Fibroblast of upper back skin (primary cell): ENCODE measurements at places on chromosomes 3 and 15.
A peak's percentile ranks its signal among the peaks of the same experiment; 100 is the strongest.

- DNase-seq, result no peak
These were observed 22.7 kb upstream of the ZBTB20 start for GRCh38 chr3:115169808-115170207.

- DNase-seq, result peak; percentile 25
These were observed 272.6 kb downstream of the SUCLG2 start for GRCh38 chr3:67381667-67382272.

- peak; percentile 47 for DNase-seq
These were observed 3.1 kb downstream of the GP5 start for GRCh38 chr3:194395778-194396538.

DNA sequence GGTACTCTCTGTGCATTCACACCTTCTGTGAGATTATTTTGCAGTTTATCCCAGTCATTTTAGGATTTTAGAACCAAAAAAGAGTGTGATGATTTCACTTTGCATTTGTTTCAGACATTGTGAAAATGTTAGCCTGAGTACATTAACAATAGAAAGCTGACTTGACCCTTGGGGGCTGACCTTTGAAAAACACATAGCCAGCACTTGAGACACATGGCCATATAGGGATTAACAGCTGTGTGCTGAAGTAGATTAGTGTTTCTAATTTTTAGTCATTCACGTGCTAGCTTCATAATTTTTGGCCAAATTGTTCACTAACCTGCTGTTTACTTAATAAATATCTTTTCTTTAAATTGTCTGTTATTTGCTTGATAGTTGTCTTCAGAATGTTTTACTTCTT, 3.5 kb downstream of the FEM1B start:
- no peak for DNase-seq

DNA sequence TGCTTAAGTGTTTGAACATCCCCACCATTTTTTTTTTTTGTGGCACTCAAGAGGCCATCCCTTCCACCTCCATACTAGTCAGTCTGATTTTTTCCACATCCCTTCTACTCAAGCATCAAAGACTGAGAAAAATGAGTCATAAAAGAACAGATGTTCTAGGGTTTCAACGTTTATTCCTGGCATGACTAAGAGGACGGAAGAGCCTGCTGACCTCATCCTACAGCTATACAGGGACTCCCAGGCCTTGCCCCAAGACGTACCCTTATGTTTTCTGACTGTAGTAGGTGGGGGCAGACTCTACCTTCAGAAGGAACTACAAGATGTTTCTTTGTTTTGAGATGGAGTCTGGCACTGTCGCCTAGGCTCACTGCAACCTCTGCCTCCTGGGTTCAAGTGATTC, 3.3 kb upstream of the ITPKA start:
- peak; percentile 95 for DNase-seq

- no peak for DNase-seq
These were observed 221.7 kb downstream of the CGGBP1 start for GRCh38 chr3:87837076-87837475.

- DNase-seq, result no peak
These were observed 42.5 kb upstream of the TPM1 start for GRCh38 chr15:62999923-63000561.

DNA sequence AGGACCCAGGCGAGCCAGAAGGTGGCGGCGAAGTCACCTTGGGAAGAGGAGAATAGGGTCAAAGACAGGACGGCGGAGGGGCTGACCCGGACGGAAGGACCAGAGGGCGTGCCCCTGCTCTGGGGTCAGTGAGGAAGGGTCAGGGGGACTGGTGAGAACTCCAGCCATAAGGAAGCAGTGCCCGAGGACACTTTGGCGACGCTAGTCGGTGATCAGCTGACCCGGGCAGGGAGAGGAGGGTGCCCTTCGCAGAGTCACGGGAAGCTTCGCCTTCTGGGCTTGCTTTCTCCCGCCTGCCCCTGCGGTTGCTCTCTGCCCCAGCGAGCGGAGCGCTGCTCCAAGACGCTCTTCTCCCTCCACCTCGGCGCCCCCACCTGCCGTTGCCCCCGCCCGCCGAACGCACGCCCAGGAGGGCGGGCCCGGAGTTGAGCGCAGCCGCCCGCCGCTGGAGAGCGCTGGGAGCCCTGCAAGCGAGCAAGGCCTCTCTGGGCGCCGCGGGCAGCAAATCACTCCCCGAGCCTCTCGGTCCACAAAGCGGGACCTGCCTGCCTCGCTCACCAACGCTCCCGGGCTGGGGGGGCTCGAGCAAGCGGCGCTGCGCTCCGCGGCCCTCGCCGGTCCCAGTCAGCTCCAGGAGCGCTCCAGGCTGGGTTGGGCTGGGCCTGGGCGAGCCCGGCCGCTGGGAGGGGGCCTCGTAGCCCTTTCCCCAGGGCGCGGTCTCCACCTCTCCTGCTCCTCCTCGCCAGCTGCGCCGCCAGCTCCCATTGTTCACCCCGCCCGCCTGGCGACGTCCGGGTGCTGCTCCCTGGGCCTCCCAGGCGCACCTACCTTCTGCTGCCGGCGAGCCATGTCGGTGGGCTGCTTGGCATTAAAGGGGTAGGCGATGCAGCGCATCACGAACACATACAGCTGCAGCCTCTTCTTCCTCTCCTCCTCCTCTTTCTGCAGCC, 1.2 kb downstream of the CADPS start:
- peak; percentile 60 for DNase-seq

- peak; percentile 88 for DNase-seq
These were observed 7.4 kb upstream of the FGF7 start for GRCh38 chr15:49415638-49416037.

DNA sequence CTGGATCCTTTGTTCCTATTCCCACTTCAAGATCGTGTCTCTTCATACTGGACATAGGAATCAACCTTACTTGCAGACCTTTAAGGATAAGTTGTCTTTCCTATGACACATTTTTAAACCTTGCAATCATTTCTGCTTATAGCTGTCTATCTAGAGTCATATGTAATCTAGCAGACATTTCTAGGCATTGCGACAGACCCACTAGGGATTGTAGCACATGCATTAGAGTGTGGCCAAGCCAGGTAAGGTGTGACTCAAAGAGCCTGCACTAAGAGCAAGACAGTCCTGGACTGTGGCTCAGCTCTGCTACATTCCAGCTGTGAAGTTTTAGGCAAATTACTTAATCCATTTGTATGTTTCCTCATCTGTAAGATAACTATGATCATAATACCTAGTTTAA, 38.8 kb upstream of the BFSP2 start:
- DNase-seq, result no peak

DNA sequence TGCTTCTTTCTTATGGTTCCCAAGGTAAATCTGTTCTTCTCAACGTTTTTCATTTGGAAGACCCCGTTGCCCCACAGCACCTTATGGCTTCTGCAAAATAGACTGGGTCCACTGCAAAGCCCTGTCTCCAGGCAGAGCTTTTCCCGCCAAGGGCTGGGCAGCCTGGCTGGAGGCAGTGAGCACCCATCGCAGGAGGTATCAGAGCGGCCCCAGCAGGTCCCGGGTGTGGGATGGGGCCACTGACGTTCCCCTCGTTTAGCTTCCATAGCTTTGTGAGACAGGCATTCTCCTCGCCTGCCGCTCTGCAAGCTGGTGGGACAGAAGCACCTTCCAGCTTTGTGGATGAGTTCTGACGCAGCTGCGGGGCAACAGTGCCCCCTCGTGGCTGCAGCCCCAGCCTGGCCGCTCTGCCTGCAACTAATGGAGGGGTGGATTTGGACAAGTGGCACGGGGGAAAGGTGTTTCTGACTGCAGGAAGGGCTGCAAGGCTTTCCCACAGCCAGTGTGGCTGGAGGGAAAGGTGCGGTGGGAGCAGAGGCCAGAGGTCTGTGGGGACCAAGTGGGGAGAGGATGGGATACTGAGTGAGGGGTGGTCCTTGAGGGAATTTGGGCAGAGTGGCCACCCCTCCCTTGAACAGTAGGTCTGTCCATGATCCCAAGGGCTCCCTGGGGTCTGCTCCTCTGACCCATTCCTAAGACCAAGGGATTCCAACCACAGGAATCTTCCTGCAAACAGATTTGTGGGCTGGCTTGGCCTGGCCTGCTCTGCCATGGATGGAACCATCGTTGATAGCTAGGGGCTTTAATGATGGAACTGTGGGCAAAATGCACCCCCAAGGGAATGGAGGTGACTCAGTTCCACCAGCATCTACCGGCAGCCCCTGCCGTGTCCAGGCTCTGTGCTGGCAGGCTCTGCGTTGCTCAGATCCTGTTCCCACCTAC, 99.4 kb downstream of the FBLN2 start:
- DNase-seq, result peak; percentile 74
